Stimulated activated CD8-positive, alpha-beta memory T cell treated with anti-CD3 and anti-CD28 coated beads, Interleukin-4, amount 100 ng/mL, for 4 hours (primary cell): ENCODE measurements at places on chromosomes 3 and 15.

DNA sequence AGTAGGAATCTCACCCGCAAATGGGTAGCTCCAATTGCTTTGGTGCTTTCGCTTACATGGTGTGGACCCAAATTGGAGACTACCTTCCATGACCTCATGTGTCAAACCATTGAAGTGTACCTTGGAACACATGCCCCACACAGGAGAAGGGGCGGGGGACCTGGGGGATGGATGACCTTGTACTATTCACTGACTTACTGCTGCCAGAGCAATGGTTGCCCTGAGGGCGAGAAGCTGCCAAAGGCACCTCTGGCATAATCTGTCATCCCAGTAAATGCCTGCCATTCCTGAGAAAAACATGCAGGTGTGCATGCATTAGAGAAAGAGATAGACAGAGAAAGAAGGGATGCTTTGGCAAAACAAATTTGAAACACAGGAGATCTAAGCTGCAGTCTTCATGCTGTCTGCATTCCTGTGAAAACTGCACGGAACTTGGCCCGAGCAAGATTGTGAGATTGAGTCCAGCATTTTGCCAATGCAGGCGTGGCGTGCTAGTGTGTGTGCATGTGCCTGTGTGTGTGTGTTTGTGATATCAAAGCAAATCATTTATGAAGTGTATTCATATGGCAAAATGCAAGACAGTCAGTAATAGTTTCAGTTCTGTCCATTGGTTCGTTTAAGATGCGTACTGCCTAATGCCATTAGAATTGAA is 219.5 kb upstream of the MDFIC2 start:
- DNase-seq = no peak

GRCh38 chr3:51681453-51681852 is 10.4 kb downstream of the TEX264 start:
- no peak for DNase-seq

GRCh38 chr15:24848050-24848449 is 106.7 kb upstream of the SNRPN start:
- no peak for DNase-seq

DNA sequence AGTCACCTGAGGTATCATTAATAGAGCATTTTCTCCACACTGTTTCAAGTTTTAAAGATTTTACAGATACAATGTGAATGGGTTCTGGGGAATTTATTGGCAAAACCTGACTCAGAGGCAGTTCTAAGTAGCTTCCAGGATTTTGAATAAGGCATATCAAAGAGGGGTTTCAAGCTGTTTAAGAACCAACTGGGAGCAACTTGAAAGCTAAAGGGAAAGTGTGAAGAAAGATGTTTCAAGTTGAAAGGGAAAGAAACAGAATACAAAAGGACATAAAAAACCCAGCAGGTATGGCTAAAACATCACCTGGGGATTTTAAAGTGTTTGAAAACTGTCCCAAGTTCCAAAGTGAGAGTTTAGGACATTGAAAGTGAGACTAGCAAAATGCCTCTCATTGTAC is 17.8 kb upstream of the SERPINI2 start:
- DNase-seq = no peak

DNA sequence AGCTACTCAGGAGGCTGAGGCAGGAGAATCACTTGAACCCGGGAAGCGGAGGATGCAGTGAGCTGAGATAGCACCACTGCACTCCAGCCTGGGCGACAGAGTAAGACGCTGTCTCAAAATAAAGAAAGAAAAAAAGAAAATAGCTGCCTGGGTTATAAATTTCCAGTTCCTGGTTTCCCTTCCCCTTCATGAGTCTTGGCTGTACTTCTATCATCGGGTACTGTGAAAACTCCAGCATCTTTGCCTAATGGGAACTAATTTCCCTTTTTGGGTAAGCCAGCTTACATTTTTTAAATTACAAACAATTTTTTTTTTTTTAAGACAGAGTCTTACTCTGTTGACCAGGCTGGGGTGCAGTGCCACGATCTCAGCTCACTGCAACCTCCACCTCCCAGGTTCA is 15.0 kb downstream of the DENND4A start:
- no peak for DNase-seq

DNA sequence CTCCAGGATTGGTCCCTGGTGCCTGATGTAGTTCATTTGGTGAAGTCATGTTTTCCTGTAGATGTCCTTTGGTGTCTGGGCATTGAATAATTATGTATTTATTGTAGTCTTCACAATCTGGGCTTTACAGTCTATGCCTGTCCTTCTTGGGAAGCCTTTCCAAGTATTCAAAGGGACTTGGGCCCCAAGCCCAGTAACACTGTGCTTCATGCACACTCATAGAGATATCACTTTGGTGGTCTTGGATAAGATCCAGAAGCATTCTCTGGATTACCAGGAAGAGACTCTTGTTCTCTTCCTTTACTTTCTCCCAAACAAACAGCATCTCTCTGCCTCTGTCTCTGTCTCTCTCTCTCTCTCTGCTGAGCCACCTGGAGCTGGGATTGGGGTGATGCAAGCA is 281.1 kb upstream of the GOLGA6L4 start:
- no peak for DNase-seq

- DNase-seq = no peak
Observed at GRCh38 chr15:90742087-90742486, 24.9 kb downstream of the BLM start.

GRCh38 chr3:125611908-125612307 is 16.6 kb upstream of the OSBPL11 start:
- no peak for DNase-seq

- DNase-seq = no peak
Observed at GRCh38 chr3:32797776-32798175, 20.0 kb upstream of the TRIM71 start.

DNA sequence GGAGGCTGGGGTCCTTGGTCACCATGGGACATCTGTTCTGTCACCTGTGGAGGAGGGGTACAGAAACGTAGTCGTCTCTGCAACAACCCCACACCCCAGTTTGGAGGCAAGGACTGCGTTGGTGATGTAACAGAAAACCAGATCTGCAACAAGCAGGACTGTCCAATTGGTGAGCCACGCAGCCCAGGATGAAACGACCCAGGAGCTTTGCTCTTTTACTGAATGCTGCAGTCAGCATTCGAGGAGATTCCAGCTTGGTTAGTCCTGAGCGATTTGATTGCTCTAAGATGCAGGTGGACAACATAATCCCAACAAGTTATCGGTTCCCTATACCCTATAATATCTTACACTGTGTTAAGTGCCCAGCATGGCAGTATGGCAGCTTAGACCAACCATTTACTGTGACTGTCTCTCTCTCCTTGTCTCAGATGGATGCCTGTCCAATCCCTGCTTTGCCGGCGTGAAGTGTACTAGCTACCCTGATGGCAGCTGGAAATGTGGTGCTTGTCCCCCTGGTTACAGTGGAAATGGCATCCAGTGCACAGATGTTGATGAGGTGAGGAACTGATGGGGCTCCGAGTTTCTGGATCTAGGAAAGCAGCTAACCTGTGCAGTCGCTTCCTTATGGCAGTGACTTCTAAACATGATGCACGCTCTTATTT is 7.8 kb downstream of the THBS1 start:
- DNase-seq = no peak

- no peak for DNase-seq
Observed at GRCh38 chr3:131544557-131544956, 41.8 kb upstream of the MRPL3 start.

DNA sequence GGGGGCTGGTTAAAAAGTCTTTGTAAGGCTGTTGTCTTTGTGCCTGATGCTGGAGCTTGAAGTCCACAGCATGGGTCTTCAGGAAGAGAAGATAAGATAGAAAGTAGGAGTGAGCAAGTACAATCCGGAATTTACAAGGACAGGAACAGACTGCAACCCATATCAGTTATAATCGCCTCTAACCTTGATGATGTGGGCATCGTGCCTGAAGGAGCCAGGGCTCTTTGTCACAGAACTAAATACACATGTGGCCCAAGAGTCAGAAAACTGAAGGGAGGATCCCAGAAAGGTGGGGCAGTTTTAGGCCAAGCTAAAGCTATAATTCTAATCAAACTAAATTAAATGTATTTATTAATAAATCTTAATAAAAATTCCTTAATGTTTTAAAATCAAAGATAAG is 132.2 kb downstream of the TMCO5A start:
- no peak for DNase-seq

GRCh38 chr3:112327371-112327951 is 5.5 kb upstream of the CD200 start:
- no peak for DNase-seq

DNA sequence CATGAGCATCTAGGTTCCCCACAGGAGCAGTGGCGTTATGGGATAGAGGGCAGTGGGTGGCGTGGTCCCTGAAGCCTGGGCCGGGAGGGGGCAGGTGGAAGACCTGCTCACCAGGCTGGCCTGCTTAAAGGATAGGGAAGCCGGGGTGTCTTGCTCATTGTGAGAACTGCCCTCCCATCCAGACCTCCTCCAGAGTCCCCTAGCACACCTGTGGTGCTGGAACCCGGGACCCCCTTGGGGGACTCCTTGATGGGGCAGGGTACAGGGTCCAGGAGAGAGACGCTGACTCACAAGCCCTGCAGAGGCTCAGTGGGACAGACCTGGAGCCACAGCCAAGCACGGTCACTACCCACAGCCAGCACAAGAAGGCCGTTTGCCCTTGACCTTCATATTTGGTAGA is 2.8 kb upstream of the RHCG start:
- no peak for DNase-seq

GRCh38 chr15:69902414-69903062 is 195.2 kb downstream of the TLE3 start:
- DNase-seq = no peak

- no peak for DNase-seq
Observed at GRCh38 chr3:22474706-22475445, 723.9 kb upstream of the ZNF385D start.

- DNase-seq = no peak
Observed at GRCh38 chr15:48717458-48717857, 71.9 kb upstream of the FBN1 start.

GRCh38 chr3:62093025-62093424 is 280.3 kb downstream of the FEZF2 start:
- DNase-seq = no peak

DNA sequence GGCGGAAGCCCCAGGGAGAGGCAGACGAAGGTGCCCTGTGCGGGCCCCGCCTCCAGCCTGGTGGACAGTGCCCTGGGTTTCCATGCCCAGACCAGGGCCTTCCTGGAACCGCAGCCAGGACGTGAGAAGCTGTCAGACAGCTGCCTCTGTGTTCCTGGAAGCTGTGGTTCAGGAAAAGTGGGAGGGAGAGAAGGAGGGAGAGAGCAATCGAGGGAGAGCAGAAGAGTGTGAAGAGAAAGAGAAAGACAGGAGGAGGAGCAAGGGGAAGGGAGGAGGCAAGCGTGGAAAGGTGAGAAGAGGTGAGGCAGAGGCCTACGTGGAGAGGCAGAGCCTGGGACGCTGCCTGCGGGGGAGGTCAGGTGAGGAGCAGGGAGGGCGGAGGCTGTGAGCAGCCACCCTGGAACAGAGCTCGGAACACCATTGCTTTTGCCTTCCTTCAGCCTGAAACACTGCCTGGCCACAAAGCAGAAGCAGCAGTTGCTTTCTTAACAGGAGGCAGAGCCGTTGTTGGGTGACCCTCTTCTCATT is 18.6 kb downstream of the ZDHHC19 start:
- DNase-seq = no peak

DNA sequence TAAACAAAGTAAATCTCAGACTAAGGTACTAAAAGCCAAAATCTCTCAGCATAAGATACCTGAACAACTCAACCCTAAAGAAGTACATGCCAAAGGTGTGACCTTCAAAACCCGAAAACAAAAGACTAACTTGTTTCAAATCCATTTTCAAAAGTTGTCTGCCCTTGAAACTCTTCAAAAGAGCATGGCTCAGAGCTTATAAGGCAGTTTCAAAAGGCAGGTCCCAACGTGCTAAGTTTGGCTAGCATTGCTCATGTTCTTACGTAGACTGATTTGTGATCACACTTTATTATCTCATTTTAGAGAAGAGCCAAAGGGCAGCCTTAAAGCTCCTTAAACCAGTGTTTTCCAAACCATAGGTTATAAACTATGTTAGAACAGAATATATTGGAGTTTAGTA is 112.2 kb downstream of the FEZF2 start:
- no peak for DNase-seq

GRCh38 chr3:3064297-3064696 is 45.9 kb downstream of the IL5RA start:
- DNase-seq = no peak

GRCh38 chr3:166446986-166447385 is 609.8 kb upstream of the BCHE start:
- DNase-seq = no peak

DNA sequence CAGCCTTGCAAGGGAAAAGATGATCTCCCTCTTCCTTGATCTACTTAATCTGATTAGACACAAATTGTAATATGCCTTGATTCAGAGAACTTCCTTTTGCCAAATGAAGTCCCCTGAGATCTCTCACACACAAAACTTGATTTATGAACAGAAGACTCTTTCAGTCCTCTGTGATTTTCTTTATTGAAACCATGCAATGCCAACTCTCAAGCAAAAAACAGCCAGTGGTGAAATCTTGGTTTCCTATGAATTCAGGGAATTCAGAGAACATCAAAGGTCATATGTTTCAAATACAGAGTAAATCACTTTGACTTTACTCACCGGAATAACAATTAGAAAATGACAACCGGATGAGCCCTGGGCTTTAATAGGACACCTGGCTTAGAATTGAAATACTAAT is 211.7 kb downstream of the ABHD5 start:
- no peak for DNase-seq

DNA sequence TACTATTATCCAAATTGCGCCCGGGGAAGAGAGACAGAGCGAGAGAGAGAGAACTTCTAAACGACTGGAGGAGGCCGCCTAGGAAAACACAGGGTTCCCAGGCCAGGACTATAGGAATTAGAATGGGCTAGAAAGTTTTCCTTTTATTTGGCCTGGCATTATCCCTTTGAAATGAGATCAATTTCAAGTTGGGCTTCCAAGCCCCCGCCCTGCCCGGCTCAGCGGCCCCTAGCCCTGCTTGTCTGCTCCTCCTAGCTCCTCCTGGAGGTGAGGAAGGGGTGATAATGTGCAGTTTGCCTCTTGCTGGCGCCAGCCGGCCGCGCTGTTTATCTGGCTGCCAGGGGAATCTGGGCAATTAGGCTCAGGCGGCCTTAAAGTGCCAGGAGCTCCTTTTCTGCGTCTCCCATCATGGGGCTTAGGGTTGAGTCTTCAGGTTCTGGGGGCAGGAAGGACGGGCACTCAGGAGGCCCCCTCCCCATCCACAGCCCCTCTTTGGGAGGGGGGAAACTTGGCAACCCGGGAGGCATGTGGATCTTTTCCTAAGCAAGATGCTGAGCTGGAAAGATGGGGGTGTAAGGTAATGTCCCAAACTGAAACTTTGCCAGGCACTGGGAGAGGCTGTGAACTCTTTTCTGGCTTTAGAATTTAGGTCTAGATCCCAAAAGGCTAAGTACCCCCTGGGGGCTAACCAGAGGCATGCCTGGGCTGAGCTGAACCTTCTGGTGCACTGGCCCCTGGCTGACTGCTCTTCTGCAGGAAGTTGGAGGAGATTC is 5.5 kb downstream of the SMAD6 start:
- no peak for DNase-seq
